NCI-H2081 (cell line): ENCODE measurements at places on chromosomes 5 and 9.

- no peak for DNase-seq
Measured at GRCh38 chr5:128869970-128870369, 95.3 kb upstream of the SLC27A6 start.

DNA sequence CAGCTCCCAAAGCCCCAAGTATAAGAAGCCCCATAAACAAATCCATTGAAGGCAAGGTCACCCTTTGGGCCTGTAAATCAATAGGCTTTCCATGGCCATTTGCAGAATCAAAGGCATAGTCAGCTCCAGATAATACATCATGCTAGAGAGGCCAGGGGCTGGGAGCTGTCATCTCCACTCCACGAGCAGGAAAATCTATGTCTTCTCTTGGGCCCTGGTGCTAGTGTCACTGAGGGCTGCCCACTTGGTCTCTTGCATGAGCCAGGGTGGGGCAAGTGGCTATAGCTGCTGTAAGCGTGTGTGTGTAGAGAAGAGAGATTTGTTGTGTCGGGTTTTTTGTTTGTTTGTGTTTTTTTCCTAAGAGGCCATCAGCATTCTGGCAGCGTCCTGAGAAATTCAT, 90.0 kb upstream of the ZNF618 start:
- DNase-seq = no peak

GRCh38 chr5:135535820-135536801, at the start of gene NEUROG1:
TSS of gene NEUROG1 (minus strand) at chr5:135535964. CDS start at chr5:135535690, 274 bp downstream.
- DNase-seq = no peak

DNA sequence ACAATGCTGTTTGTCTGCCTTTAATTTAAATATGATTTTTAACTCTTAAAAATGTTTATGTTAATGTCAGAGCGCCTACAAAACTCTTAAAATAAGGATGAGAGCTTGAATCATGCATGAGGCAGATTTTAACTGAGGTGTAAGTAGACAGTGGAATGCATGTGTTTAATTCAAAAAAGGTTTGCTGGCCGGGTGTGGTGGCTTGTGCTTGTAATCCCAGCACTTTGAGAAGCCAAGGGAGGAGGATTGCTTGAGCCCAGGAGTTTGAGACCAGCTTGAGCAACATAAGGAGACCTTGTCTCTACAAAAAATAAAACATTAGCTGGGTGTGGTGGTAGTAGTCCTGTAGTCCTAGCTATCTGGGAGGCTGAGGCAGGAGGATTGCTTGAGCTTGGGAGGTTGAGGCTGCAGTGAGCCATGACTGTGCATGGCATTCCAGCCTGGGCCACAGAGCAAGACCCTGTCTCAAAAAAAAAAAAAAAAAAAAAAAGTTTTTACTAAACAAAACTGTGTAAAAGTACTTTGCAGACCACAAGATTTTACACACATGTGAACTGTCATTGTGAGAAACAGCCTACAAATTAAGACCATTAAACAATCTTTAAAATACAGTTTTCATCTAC, 21.1 kb downstream of the NDST1 start:
- DNase-seq = no peak

DNA sequence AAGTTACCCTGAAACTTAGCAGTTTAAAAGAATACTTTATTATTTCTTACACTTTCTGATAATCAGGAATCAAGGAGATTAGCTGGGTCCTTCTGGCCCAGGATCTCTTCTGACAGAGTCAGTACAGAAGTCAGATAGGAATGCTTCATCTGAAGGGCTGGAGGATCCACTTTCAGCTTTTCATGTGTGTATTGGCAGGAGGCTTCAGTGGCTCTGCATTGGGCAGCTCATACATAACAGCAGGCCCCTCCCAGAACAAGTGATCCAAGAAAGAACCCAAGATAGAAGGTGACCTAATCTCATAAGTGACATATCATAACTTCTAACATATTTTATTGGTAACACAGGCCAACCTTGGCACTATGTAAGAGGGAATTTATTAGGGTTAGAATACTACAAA, 258.4 kb downstream of the HCN1 start:
- no peak for DNase-seq

DNA sequence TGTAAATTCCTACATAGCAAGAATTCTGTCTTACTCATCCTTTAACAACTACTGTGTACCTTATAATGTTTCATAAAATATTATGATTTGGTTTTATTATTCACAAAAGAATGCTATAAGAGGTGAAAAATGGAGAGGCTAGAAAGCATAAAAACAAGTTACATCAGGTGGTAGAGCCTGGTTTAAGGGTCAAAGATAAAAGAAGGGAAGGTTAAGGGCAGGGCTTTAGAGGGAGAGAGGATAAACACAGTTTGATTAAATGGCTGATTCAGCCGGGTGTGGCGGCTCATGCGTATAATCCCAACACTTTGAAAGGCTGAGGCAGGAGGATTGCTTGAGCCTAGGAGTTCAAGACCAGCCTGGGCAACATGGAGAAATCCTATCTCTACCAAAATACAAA, 40.4 kb upstream of the HSPB3 start:
- DNase-seq = no peak

- no peak for DNase-seq
Measured at GRCh38 chr9:128068386-128069205, 564 bp downstream of the SLC25A25 start.

- no peak for DNase-seq
Measured at GRCh38 chr9:134064711-134065110, 3.1 kb downstream of the BRD3 start.

DNA sequence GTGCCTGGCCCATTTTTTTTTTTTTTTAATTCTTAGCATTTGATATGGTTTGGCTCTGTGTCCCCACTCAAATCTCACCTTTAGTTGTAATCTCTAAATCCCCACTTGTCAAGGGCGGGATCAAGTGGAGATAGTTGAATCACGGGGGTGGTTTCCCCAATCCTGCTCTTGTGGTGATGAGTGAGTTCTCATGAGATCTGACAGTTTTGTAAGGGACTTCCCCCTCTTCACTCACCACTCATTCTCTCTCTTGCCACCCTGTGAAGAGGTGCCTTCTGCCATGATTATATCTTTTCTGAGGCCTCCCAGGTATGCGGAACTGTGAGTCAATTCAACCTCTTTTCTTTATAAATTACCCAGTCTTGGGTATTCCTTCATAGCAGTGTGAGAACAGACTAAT, 27.2 kb downstream of the NDUFAF2 start:
- no peak for DNase-seq

GRCh38 chr5:134444941-134445471, 33.3 kb upstream of the CDKN2AIPNL start:
- DNase-seq = no peak

GRCh38 chr9:107227774-107228173, 55.3 kb upstream of the RAD23B start:
- peak; percentile 63 for DNase-seq

GRCh38 chr5:69492923-69493395, 369 bp downstream of the OCLN start:
- no peak for DNase-seq

- no peak for DNase-seq
Measured at GRCh38 chr5:1819458-1819857, 18.3 kb downstream of the NDUFS6 start.

DNA sequence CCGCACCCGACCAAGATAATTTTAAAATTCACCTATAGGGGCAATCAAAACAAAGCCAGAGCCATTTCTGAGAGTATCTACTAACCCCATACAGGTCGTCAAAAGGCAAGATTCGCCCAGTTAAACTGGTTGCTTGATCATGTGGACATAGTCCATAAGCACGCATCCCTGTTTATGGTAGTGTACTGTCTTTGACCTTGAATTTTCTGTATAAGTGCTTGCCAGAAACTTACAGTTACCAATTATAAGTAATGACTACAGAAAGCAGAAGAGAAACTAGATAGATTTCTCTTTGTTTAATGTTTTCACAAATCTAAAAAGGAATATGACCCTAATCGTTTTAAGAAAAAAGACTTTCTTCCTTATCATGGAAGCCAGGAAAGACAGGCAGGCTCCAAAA, 25.6 kb downstream of the SLC31A1 start:
- no peak for DNase-seq

DNA sequence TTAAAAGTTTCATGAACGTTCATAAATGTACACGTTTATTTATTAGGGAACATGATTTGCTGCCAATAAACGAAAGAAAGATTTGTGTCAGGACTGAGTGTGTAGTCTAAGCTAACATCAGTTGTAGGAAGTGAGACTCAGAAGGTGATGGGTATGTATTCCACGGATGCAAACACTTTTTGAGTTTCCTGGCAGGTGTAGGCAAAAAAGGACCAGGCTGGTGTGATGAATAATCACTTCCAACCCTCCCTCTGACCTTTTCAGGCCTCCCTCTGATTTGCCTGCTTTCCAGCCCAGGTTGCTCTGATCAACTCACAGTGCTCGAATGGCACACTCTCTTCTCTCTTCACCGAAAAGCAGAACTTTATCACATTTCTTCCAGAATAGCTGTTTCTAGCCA, 51.8 kb downstream of the BASP1 start:
- DNase-seq = no peak

GRCh38 chr5:155767470-155767869, 559.5 kb upstream of the SGCD start:
- DNase-seq = no peak

- no peak for DNase-seq
Measured at GRCh38 chr9:73059247-73059646, 92.4 kb upstream of the ANXA1 start.

DNA sequence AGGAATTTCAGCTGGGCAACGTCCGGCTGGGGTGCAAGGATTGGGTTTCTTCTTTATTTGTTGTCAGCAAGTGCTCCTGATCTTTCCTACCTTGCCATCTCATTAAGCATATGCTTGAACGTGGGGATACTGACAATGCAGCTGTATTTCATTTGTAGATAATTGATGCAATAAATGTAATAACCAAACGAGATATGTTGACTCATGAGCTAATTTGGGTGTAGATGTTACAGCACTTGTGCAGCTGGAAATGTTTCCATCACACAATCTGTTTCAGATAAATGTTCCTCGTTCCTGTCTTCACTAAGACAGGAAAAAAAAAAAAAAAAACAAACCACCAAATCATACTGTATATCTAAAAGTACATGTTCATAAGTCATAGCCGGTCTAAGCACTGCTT, 123.8 kb downstream of the DMRT2 start:
- no peak for DNase-seq

DNA sequence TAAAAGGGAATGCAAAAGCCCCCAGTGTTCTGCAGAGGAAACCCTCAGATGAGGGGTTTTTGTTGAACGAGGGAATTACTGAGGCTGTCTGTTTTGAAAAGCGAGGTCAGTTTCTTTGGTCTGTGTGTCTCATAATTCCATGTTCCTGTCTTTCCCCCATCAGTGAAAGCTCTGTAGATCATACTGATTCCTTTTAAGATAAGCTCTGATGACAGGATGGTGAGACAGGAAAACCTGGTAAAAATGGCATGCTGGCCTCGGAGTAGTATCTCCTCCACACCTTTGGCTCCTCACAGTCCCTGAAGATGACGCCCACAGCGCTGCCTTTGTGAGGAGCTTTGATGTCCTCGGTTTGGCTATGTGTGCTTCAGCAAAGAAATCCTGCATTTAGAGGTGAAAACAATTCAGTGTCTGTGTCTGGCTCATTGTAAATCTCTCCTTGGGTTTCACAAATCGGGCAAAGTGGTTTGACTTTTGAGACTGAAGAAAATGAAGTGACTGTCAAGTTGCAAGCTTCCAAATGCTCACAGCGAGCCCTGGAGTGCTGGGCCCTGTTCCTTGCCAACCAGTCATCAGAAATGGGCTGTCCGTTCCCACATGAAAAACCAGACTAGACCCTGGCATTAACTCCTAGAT, 124.9 kb upstream of the ICE1 start:
- no peak for DNase-seq

- no peak for DNase-seq
Measured at GRCh38 chr5:80097451-80097850, 62.3 kb downstream of the THBS4 start.

GRCh38 chr5:9174446-9174845, 371.4 kb downstream of the SEMA5A start:
- no peak for DNase-seq

DNA sequence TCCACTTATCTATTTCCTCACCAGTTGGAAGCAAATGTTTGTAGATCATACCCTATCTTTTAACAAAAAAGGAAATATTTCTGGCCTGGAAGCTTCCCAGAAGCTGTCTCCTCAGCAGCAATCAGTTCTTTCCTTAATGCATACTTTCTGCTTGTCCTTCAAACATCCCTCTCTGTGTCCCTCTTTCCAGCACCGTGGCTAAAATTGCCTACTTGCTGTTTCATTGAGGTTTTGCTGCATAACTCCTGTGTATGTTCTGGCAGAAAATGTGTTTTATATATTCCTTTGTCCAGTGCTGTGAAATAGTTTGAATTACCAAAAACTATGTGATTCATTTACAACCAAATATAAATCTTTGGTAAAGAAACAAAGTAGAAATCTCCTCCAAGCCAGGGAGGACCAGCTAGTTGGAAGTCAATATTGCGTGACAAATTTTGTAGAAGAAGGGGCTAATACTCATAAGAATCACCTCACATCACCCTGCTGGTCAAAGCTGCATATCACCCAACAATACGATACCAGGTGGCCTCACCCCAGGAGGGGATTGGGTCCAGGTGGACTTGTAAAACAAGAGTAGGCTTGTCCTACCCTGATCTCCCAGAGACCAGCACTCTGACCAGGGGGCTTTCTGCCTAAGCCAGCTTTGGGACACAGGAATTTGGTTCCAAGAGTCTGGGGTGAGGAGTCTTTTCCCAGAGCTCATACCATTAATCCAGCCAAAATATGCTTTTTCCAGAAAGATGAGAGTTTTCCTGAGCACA, 198.4 kb upstream of the SNX2 start:
- DNase-seq = no peak

GRCh38 chr9:121955649-121956048, 137.5 kb downstream of the TTLL11 start:
- no peak for DNase-seq

DNA sequence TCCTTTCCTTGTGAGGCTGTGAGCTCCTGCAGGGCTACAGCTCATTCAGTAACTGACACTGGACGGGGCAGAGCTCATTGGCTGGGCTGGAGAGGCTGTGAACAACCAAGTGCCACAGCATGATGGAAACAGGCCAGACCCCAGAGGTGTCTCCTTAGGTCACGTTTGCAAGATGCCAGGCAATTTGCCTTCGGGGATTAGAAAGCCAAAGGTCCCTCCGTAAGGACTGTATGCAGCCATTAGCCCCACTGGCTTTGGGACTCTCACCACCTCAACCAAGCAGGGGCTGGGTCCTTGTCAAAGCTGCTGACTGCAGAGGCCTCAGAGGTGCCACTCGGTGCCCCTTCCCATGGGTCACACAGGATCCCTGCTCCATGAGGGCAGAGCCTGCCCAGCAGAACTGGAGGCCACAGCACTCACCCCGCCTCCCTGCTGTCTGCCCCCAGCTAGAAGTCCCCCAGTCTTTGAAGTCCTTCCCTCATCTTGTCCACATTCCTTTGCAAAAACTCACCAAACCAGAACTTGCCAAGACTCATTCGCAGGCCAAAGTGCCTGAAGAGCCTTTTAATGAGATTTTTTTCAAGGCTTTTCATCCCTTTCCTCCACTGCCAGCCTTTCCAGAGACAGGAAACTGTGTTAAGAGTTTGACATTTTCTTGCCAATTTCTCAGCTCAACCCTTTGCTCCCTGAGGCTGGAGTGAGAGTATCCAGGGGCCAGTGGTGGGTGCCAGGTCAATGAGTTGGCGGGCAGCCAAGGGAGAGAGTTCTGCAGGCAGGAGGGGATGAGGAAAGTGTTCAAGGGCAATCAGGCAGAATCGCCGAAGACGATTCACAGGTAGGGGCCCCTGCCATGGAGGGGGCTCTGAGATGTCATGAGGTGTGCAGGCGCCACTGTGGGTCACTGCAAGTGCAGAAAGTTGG, 39.7 kb upstream of the SLC25A51 start:
- no peak for DNase-seq

GRCh38 chr5:156328161-156328560, 1.2 kb downstream of the SGCD start:
- DNase-seq = no peak
